ENCODE measurements at places on chromosomes 3 and 15.

DNA sequence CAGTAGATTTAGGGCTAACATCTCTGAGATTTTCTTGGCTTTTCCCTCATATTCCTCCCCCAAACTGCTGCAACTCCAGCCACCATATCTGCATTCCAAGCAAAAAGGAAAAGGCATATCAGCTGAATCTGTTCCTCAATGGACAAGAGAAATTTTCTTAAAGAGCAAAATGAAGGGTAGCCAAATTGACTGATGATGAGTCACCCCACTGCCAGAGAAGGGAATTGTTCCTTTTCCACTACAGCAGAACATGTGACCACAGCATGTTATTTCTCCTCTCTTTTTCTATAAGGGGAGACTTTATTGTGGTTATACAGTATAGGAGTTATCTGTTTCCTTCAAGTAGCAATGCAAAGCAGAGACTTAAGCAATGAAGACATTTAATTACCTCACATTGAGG is 172.5 kb downstream of the MTHFS start:
- DNase-seq: no peak

DNA sequence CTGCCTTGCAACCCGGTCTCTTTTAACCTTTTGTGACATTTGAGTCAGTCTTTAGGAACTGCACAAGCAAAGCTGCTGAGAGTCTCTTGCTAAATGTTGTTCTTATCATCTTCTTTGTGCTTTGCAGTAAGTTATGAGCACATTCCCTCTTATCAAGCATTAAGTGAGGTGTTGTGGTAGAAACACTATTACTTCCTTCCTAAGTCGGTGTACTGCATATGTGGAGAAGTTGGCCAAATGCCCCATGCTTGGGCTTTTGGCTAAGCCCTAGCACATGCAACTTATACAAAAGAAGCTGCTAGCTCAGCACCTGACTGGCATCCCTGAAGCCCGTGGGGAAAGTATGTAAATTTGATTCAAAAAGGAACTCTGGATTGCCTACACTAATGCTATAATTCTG is 136.5 kb upstream of the RBMS3 start:
- DNase-seq: no peak

DNA sequence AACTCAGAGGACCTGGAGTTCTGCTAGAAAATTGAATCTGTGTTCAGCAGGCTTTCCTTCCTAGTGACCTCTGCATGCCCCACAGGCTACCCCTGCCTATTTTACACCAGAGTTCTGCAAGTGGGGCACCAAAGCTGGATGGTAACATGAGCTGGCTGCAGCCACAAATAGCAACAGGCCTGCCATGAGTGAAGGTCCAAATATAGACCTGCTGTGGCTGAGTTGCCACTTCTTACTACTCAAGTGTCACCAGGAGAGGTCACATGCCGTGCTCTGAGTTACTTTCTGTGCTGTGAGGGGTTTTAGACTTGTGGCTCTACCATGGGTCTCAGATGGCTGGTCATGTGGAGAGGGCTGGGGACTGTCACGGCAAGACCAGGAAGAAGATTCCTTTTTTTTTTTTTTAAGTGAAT is at the start of gene FSD2:
TSS of gene FSD2 (minus strand) at position 76 of the 413 bp plus-strand sequence. CDS start 18,679 bp downstream, outside the sequence.
- DNase-seq: peak; percentile 4

GRCh38 chr15:20671675-20672074 is 130.1 kb upstream of the GOLGA6L6 start:
- DNase-seq: no peak

DNA sequence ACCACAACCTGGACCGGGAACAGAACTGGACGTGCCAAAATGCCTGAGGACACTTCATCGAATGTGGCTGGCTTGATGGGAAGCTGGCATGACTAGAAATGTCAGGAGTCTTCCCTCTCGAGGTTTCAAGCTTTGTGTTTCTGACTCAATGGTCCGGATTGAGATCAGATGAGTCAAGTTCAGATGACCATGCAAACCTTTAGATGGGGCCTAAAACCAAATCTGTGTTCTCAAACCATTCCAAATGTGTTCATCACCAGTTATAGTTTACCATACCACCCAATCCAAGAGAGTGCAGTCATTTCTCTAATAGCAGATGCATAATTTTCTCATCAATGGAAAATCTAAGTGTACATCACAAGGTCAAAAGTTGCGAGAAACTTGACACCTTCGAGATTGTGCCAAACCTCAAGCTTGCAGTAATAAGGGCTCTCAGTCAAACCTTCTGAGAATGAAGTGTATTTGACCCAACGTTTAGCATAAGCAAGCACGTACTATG is 369.1 kb downstream of the RORA start:
- DNase-seq: no peak

DNA sequence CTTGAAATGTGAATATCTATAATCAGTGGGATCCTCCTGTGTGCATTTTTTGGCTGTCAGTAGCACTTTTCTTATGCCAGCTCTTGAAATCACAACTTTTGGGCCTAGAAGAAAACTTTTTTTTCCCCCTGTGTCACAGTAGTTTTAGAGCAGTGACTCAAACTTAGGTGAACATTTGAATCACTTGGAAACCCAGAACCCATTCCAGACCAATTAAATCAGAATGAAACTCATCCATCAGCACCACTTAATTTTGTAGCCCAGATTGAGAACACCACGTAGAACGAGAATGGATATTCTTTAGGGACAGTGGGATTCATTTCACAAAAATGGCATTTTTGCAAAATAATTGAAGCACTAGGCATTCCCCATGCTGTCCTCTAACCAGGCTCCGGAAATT is 224.8 kb upstream of the NANOGP8 start:
- no peak for DNase-seq
